Fibroblast of skin of left biceps (primary cell): ENCODE measurements at places on chromosomes 4 and X.

- DNase-seq: peak; percentile 67
Observed at GRCh38 chrX:73916931-73917667, 354.1 kb downstream of the CHIC1 start.

GRCh38 chrX:133575501-133576136 is 160.3 kb upstream of the GPC4 start:
- no peak for DNase-seq

DNA sequence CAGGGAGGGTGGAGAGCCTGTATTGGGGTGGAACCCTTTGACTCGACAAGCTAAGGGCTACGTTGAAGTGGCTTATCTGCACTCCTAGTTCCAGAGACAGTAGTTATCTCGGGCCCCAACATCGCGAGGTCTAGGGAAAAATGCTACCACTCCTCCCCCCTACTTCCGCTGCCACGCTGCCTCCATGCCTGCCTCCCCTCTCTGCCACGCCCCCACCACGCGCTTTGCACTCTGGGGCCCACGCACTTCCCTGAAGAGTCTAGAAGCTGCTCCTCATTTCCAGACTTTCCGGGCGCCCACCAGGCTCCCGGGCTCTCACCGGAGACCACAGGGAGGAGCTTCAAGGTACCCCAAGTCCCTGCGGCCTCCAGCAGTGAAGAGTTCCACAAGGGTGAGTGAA is at the start of gene PASD1:
Gene PASD1, plus strand, starts transcription at position 227 of the 400 bp plus-strand sequence. CDS start 37,879 bp downstream, outside the sequence.
- DNase-seq: no peak

GRCh38 chr4:19033816-19034733 is 1012.5 kb upstream of the LCORL start:
- DNase-seq: no peak

GRCh38 chr4:38857354-38858096 is 908 bp upstream of the TLR6 start:
- DNase-seq: peak; percentile 58

DNA sequence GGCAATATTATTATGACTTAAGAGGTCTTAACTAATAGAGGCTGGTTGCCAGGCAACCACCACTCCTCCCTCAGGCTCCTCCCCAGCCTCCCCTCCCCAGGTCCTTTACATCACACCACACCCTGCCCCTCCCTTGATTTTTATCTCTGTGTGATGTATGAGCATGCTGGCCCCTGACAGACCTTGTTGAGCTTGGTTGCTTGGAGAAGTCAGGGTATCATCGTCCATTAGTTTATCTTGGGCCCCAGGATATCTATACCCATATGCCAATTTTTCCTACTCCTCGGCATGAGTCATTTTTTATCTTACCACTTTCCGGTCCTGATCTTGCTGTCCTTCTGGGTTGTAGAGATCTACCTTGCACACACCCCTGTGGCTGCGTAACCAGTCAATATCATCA is 2.5 kb downstream of the AKAP4 start:
- no peak for DNase-seq

- DNase-seq: no peak
Observed at GRCh38 chr4:68447201-68447600, at the start of gene TMPRSS11E. TSS of gene TMPRSS11E (plus strand) at chr4:68447463. CDS start at chr4:68447513, 50 bp downstream.

DNA sequence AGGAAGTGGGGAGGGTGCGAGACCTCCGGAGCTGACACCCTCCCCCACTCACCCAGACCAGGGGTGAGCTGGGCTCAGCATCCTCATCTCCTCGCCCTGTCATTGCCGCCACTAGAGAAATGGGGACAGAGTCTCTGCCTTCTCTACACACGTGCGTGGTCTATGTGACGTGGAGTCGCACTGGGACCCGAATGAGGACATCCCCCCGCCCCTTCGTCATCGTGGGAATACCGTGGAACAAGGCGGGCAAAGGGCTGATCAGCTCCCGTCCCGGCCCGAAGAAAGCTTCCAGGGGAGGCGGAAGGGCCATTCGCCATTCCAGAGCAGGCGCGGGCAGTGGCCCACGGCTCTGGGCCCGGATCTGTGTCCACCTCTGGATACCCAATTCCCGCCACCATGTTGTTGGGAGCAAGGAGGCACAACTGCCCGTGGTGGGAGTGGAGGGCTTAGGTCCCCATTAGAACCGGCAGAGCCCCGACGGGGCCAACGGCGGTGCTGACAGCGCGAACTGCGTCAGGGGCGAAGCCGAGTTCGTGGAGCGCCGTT is 12.0 kb downstream of the HMX1 start:
- DNase-seq: no peak
